NK-92 treated with Interleukin-12 subunit alpha and Interleukin-12 subunit beta, amount 100 ng/mL, for 24 hours (cell line): ENCODE measurements at places on chromosomes 2 and 18.

DNA sequence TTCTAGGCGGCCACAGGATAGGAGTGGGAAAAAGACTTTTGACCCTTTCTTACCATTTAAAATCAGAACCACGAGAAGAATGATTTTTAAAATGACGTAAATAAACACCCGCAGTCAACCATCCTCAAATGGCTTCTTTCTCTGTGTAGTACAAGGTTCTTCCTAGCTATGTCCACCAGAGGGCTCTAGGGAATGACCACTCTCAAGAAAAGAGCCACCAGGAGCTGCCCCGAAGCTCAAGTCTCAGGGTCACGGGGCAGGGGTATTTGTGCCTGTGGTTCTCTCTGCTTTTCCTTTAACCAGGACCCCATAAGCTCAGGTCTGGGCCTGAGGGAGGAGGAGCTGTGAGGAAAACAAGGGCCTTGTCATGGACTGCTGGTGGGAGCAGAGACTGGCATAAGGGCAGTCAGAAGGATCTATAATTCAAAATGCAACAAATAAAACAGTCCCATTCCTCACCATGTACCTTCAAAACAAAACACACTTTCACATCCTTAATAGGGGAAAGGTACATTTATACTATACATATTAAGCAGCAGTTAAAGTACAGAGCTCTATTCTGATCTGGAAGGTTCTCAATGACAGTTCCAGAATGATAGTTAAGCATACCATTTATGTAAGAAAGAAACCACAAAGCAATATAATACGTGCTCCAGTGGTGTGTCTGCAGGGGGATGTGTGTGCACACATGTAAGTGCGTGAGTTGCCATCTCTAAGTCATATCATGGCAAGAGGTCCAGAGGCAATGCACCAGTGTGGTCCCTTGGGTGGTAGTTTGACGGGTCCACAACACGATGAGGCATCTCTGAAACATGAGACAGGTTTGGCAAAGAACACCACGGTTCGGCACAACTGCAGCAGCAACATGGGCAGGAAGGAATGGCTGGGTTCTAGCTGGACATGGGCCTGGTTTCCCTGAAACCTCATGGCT, 18.6 kb downstream of the LYPD1 start:
- DNase-seq: no peak

- DNase-seq: no peak
These were observed 13.2 kb downstream of the MFSD2B start for GRCh38 chr2:24022975-24023575.

- no peak for DNase-seq
These were observed 114.6 kb downstream of the SETBP1 start for GRCh38 chr18:44795241-44795640.

DNA sequence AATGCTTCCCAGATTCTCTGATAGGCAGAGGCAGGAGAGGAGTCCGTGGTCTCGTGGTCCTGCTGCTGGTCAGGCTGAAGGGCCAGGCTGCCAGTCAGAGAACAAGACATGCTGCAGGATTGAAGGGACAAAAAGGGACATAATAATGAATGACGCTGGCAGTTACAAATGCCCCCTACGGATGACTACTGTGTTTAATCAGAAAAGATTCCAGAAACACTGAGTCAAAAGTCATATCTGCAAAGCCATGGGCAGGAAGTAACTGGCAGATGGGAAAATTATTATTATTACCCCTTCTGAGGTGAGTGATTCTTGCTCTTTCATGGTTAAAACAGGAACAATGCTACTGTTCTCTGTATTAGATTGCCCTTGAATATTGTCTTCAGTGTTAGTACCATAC, 19.0 kb downstream of the LCT start:
- no peak for DNase-seq

DNA sequence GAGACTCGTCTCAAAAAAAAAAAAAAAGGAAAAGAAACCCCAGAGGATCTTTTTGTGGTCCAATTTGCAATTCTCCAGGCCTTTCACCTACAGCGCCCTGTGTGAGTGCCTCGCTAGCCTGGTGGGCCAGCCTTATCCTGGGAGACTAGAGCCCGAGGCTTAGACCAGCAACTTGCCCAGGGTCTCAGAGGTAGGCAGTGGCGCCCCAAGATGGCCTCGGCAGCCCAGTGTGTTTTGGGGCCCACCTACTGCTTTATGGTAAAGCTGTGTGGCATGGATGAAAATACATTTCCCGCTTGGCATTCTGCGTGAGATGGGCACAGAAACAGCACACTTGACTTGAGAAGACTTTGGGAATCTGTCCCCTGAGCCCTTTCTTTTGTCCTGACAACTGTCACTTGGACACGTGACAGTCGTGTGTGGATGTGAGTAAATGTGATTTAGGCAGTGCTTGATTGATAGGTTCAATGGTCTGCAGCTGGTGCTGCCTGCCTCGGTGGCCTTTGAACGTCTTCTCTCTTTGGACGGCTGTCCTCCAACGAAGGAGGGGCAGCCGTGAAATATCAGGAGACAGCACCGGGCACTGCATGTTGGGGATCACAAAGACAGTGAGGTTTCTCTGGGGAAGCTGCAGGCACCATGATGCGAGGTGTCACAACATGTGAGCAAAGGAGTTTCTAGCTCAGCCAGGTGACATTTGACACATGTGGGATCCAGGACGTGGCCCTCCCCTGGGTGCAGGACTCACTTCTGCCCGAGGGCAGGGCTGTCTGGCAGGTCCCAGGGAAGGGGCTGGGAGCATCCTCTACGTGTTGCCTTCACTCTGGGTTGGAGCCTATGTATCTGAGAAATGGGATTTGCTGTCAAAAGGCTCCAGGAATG, 209.5 kb upstream of the TWIST2 start:
- DNase-seq: no peak

- DNase-seq: no peak
These were observed 540.6 kb downstream of the RIT2 start for GRCh38 chr18:42574871-42575270.

DNA sequence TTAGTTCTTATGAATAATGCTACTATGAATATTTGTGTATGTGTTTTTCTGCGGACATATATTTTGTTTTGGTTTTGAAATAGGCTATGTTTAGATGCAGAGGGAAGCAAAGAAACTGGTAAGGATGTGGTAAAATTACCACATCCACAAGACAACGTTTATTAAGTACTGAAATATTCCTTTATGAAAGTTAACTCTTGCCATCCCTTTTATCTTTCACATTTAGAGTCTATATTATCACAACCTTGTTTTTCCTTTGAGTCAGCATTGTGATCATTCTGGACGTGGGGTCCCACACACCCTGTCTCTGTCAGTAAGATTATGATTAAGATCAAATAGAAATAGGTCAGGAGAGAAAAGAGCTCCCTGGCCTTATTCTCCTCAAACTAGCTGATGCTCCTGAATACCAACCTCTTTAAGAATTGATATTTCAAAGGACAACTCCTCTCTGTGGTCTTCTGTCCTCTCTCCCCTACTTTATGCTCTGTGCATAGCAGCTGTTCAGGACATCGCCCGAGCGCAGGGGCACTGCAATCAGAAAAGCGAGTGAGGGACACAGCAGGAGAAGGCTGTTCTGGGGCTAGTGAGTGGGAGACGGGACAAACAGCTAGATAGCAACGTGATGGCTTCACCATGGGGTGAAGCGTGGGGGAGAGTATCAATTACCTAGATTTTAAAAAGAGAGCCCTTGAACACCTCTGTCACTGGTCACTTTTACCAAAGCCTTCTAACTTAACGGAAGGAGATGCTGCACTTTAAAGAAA, 12.2 kb downstream of the METAP1D start:
- DNase-seq: no peak

- DNase-seq: no peak
These were observed 97.2 kb downstream of the TMEM18 start for GRCh38 chr2:579961-580360.

- no peak for DNase-seq
These were observed 225.6 kb downstream of the CYP26B1 start for GRCh38 chr2:71922091-71922490.

- DNase-seq: no peak
These were observed 34.4 kb upstream of the DARS1 start for GRCh38 chr2:136019825-136020224.

GRCh38 chr2:56267415-56267788, 83.6 kb downstream of the CCDC85A start:
- DNase-seq: no peak

- no peak for DNase-seq
These were observed 57.8 kb downstream of the RBKS start for GRCh38 chr2:27832396-27832795.

GRCh38 chr2:144333143-144333555, 186.8 kb downstream of the ZEB2 start:
- DNase-seq: no peak

DNA sequence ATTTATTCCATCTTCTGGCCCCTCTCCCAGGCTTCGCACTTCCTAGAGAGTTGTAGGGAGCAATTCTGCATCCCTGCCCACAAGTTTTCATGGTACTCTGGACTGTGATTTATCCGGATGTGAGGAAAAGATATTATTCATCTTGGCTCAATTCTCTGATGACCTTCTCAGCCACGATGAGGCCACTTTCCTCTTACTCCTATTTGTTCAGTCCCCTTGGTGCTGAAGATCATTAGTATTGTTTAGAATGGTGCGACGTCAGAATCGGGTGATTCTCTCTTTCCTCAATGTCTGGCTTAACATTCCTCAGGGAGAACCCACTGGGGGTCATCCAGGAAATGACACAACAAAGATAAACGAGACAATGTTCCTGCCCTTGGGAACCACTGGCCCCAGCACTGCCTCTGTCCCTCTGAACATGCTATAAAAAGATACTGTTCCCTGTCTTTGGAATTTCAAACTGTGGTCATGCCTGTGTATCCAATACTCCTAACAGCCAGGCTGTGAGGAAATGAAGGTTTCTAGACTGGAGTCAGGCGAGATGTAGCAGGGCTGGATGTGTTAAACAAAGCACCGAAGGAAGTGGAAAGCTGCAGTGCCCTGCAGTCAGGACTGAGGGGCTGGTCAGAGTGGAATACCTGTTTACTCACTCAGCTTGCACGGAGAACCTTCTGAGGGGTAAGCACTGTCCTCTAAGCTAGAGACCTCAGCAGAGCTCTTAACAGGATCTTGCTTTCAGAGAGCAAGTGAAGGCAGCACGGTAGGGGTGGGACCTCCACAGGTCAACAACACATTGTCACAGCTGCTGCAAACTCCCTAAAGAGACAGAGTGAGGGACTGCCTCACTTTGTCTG, 12.9 kb upstream of the GLI2 start:
- DNase-seq: no peak

- no peak for DNase-seq
These were observed 132.8 kb upstream of the PDE1A start for GRCh38 chr2:182559623-182560022.

DNA sequence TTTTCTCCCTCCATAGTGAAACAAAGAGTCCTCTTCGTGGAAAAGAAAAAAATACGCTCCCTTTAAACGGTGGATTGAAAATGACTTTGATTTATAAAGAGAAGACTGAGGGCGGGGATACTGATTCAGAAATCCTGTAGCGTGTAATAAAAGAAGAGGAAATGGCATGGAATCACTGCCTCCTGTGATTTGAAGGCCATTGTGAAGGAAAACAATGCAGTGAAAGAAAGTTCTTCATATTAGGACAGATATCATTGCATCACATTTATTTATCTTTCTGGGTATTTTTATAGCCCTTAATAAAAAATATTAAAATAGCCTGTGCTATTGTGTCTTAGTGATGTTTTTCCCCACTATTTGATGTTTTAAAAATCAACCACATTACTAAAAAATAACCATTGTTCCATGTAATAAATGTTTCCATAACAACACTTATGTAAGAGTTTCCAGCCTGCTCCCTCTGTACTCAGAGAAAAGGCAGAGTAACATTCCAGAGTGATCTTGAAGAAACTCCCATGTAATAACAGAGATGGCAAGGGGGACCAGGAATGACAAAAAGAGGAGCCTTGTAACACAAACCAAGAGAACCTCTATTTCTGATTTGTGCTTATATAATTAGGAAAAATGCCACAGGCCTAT, 8.0 kb downstream of the MRPL33 start:
- DNase-seq: no peak
